ENCODE measurements at places on chromosomes 11 and 22.

GRCh38 chr11:11856638-11857037, 14.9 kb downstream of the USP47 start:
- no peak for DNase-seq

- DNase-seq: peak; percentile 36
These were observed 529.5 kb downstream of the SOX6 start for GRCh38 chr11:15826826-15827225.

GRCh38 chr11:71543866-71544265, 4.4 kb upstream of the KRTAP5-9 start:
- DNase-seq: no peak

- no peak for DNase-seq
These were observed 16.6 kb downstream of the TUG1 start for GRCh38 chr22:30985561-30986208.

Measured in hippocampal formation (tissue), 2 donors.